ENCODE measurements at places on chromosomes 12 and 14.
A peak's percentile ranks its signal among the peaks of the same experiment; 100 is the strongest.

GRCh38 chr12:77924703-77925102 lies 94.0 kb downstream of the NAV3 start:
- peak; percentile 86 for DNase-seq

GRCh38 chr14:58331111-58331510 lies 32.8 kb downstream of the ARID4A start:
- peak; percentile 95 for DNase-seq

- DNase-seq, result no peak
These were observed 2.4 kb upstream of the SIX6 start for GRCh38 chr14:60506462-60506984.

DNA sequence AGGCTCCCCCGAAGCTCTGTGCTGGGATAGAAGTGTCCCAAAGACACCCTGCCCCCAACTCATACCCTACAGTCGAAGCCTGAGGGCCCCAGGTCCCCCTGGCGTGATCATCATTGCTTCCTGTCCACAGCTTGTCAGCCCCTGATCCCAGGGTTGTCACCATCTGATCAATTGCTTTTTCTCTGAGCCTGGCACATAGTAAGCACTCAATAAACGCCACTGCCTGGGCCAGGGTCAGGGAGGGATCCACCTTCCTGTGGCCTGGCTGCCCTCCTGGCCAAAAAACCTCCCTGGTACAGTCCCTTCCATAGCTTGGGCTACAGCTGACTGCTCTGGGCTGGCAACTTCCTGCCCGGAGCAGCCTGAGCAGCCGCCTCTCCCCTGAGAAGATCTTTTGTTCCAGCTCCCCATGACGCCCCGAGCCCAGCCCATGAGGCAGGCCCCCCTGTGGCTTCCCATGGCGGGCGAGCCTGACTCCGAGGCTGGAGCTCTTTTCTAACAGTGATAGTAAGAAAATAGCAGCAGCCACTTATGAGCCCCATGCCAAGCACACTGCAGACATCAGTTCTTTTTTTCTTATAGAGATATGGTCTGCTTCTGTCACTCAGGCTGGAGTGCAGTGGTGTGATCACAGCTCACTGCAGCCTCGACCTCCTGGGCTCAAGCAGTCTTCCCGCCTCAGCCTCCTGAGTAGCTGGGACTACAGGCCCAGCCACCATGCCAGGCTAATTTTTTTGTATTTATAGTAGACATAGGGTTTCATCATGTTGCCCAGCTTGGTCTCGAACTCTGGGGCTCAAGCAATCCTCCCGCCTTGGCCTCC lies 6.5 kb downstream of the SH2B3 start:
- no peak for DNase-seq
